ENCODE measurements at places on chromosomes 11 and 22.
A peak's percentile ranks its signal among the peaks of the same experiment; 100 is the strongest.

DNA sequence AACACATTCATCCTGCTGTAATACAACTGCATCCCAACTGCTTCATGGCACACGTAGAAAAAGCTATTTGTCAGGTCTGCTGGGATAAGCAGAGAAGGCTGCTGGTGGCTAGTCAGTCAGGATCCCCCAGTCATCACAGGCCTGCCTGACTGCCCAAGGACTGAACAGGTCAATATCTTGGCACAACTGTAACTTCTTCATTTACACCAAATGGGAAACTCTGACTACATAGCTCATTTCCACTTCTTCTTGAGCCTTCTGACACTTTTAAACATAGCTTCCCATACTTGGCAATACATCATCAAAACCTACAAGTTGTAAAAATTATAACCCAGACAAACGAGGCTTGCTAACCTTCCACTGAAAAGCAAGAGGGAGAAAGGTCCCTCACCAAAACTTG is 2.8 kb downstream of the TMEM9B start:
- DNase-seq: no peak

DNA sequence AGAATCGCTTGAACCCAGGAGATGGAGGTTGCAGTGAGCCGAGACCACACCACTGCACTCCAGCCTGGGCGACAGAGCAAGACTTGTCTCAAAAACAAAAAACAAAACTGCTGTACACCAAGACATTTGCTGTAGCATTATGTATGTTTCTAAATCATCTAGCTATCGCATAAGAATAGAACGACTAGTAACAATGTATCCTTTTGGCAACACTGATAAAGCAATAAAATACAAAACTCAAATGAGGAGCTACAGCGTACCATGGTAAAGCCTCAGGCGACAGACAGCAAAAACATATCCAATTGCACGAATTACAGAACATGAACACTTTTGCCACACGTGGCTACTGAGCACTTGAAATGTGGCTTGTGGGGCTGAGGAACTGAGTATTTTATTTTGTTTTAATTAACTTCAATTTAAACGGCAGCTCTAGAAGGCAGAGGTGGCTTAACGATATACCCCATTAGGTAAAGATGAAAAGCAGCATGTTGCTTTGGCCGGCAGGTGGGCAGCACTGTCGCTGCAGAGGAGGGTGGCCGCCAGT is 2.3 kb downstream of the TUBGCP6 start:
- DNase-seq: no peak

- no peak for DNase-seq
Measured at GRCh38 chr11:46267930-46268329, 9.5 kb upstream of the CREB3L1 start.

DNA sequence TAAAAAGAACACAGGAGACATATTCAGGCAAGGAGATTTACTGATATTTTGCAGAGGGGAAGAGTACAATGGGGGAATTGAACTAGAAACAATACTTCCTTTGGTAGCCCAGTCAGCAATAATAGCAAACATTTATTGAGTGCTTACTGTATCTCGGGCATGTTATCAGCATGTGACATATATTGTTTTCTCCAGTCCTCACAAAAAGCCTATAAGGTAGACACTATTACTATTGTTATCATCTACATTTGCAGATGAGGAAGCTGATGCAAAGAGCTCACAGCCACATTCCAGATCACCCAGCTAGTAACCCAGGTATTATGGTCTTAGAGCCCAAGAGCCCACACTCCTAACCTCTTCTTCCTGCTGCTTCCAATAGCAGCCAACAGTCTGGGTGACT is 27.9 kb downstream of the NAV2 start:
- no peak for DNase-seq

GRCh38 chr22:29569011-29569678 is 11.8 kb downstream of the NIPSNAP1 start:
- DNase-seq: no peak

DNA sequence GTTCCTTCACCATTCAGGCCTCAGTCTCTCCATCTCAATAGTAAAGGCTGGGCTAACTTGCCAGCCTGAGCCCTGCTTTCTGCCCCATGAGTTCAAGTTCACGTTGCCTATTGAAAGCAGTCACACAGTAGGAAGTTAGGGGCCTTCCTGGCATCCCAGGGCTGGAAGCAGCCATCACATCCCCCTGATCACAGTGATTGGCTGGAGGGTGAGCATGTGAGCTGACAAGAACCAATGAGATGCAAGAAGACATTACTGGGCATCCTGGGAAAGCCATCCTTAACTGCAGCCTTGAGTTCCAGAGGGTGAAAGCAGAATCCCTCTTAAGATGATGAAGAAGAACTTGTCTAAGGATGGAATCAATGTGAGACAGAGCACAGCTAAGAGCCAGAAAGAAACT is 29.1 kb downstream of the IRAG1 start:
- DNase-seq: no peak

GRCh38 chr11:68855205-68855981 is 13.7 kb upstream of the CPT1A start:
- no peak for DNase-seq

DNA sequence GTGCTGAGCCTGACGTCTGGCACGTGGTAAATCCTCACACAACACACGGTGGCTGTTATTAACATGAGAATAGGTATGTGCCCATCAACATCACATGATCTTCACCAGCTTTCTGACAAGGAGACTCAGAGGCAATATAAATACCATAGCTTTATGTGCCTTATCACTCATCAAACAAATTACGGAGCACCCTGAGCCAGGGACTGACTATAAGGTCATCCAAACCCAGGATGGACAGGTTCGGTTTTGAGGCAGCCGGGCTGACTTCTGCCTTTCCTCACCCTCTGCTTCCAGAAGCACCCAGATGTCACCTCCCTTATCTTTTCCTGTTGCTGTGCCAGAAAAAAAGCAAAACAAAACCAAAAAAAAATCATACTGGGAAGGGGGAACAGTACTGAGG is 5.7 kb upstream of the PLAAT3 start:
- no peak for DNase-seq

- DNase-seq: no peak
Measured at GRCh38 chr11:18969720-18970119, 30.5 kb upstream of the MRGPRX1 start.

DNA sequence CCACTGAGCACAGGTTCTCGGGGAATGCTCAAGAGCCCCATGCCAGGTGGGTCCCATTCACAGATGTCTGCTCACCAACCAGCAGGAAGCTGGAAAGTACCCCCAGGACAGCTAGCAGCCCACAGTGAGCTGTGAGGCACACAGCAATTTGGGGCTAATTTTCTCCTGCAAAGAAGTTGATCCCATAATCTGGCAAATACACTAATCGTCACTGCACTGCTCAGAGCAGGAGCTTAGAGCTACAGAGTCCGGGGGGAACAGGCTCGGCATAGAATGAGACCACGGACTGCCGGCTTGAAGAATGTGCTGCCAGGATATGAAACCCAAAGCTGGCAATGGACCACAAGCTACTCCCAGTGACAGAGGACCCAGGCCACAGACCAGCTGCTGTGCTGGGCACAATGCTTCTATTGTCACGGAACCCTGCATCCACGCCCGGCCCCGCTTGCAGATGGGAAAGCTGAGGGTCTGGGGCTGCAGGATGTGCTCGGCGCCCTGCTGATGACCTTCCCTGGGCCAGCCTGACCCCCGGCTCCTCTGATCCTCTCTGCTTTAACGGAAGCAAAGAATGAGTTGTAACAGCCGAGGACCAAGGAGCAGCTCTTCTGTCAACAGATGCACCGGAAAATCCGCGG is 239.7 kb downstream of the CTTN start:
- DNase-seq: no peak

- peak; percentile 78 for DNase-seq
Measured at GRCh38 chr11:65366340-65366773, 11.8 kb downstream of the TIGD3 start.

DNA sequence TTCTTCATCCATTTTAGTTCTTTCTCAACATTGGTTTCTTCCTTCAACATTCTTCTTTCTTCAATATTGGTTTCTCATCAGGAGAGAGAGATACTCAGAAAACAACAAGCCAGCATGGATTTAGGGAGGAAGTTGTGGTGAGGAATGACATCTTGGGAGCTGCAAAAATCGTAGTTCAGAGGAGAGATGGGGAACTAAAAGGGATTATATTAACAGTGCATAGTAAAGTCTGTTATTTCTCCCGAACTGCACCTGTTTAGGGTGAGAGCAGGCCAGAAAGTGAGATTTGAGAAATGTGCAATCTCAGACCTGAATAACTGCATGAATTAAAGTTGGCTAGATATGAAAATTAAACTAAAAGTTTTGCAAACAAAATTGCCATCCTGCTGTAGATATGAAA is 94.5 kb downstream of the CASP12 start:
- DNase-seq: no peak

GRCh38 chr11:78708388-78708787 is 133.7 kb upstream of the NARS2 start:
- DNase-seq: no peak

DNA sequence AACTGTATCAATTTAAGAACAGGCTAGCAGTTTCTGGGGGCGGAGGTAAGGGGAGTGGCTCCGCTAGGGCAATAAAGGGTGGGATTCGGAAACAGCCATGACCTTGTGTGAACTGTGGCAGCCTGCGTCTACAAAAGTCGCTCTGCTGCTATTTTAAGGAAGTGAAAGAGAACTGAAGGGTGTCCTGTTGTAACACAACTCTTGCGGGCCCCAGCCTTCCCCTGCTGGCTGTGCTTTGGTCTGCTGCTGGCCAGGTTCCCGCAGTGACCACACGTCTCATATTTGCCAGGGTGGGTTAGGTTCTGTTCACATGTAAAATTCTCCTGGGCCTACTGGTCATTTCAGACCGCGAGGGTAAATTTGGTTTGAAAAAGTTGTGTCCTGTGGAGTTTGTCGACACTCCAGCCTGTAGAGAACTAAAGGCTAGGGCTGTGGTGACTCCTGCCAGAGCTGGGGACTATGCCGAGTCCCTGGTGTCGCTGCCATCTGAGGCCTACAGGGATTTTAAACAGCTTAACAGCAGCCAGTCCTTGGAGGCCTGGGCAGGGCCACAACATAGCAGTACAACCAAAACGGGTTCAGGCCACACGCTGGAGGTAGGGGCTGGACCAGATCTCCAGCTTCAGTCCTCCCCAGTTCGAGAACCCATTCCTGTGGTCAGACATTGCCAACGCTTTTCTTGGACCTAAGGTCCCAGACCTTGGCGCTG is 1.1 kb upstream of the PPFIBP2 start:
- no peak for DNase-seq

DNA sequence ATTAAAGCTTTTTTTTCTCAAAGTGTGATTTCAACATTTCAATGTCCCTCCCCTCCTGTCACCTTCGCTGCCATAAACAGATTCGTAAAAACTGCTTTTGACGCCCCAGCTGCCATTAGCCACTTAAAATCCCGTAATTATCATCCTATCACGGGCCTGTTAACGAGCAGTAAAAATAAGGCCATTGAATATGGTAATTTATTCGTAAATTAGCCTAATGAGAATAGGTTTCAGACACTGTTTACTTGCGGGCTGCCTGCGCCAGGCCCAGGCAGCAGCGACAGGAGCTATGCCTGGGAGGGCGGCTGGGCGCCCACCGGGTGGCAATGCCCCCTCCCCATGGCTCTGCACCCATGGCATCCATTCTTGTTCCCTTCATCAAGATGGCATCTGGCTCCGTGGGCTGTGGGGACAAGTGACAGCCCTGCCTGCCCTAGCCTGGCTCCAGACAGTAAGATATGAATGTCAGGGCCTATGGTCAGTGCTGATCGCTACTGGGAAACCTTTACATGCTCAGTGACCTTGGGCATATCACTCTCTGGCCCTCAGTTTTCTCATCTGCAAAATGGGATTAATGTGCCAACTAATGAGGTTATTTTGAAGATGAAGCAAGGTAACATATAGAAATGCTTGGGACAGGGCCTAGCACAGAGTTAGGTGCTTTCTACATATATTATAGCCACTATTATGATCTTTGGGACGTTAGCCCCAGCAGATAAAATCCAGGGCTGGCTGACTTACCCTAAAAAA is 500.8 kb downstream of the MN1 start:
- DNase-seq: no peak

DNA sequence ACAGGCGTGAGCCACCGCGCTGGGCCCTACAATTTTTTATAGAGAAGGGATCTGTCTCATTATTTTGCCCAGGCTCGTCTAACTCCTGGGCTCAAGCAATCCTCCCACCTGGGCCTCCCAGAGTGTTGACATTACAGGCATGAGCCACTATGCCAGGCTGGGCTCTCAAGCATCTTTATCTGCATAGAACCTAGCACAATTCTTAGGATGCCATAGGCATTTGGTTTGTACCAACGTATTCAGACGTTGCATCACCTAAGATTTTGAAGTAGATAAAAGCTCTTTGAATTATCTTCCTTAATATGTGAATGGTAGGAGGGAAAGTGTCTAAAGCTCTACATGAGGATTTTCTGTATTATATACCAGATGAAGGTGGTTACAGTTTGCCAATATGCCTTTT is 30.5 kb downstream of the RTN3 start:
- DNase-seq: no peak

- DNase-seq: no peak
Measured at GRCh38 chr22:49418341-49418894, 409.3 kb downstream of the BRD1 start.

- no peak for DNase-seq
Measured at GRCh38 chr11:59336931-59337330, 21.8 kb upstream of the OR5AN1 start.

GRCh38 chr22:40425082-40425481 is 54.7 kb downstream of the SGSM3 start:
- DNase-seq: no peak

- no peak for DNase-seq
Measured at GRCh38 chr11:32615422-32615821, 31.8 kb downstream of the EIF3M start.

DNA sequence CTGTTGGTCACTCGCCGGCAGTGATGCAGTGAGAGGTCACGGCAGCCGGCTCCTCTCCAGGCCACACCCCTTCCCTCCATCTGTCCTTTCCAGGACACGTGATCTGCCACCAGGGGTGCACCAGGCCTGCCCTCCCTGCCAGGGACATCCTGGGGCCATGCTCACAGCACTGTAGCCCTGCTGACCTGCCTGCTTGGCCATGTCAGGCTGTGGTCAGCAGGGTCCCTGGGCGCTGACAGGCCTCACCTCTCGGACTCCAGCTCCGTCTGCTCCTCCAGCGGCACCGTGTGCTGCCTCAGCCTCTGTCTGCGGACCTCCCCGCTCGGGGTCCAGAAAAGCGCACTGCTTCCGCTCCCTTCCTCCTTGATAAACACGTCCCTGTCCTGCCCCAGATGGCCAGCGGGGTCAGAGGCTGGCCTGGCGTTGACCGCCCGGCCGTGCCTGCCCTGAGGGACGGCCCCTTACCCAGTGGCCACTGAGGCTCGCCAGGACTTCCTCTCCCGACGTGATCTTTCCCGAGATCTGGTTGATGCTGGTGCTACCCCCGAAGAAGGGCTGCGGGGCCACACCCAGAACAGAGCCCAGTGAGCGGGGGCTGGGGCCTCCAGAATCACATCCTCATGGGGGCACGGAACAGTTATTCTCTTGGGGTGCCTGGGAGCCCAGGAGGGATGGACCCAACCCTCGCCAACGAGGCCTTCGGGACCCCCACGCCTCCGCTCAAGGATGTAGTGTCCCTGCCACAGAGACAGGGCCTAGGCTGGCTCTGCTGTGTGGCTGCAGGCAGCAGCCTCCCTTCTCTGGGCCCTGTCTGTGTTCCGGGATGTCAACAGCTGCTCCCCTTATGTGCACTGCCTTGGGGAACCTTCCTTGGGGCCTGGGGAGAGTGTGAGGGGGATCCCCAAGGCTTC is 36.3 kb upstream of the CARS1 start:
- no peak for DNase-seq

- DNase-seq: no peak
Measured at GRCh38 chr22:32353840-32354239, 3.8 kb upstream of the RFPL3 start.
